ENCODE measurements at places on chromosomes 1 and 21.

- no peak for DNase-seq
These were observed 2.0 kb downstream of the EDARADD start for GRCh38 chr1:236395947-236396664.

- DNase-seq, result no peak
These were observed 93.5 kb downstream of the PGBD5 start for GRCh38 chr1:230332575-230333066.

- DNase-seq, result no peak
These were observed at the start of gene GRIK3 for GRCh38 chr1:37034121-37035013. GRIK3 (minus strand) TSS chr1:37034515; CDS start chr1:37034108, 407 bp downstream.

- DNase-seq, result no peak
These were observed 134.4 kb downstream of the LRRC7 start for GRCh38 chr1:69702085-69702484.

DNA sequence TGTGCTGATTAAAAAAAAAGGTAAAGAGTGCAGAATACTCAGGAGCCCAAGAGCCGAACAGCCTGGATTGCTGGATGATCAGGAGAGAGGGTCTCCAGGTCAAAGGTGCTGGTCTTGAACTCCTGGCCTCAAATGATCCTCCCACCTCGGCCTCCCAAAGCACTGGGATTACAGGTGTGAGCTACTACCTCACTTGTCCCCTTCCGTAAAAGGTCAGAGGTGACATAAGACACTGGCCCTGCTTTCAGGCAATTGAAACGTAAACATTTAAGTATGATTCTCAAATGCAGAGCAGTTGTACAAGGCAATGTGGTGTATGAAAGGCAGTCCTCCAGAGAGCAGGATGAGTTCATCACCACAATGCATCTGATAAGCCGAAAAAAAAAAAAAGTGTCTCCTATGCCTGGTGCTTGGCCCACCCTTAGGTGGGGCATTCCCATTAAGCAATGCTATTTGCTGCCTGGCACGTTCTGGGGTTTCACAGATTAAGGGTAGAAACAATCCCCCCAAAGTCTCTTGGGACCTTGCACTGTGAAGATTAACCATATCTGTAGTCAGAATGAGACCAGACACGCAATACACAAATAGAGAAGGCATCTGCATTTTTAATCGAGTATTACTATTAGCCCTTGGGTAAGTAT lies 47.7 kb downstream of the PARP1 start:
- DNase-seq, result no peak

GRCh38 chr1:53068314-53069099 lies 6.5 kb downstream of the PODN start:
- DNase-seq, result no peak

DNA sequence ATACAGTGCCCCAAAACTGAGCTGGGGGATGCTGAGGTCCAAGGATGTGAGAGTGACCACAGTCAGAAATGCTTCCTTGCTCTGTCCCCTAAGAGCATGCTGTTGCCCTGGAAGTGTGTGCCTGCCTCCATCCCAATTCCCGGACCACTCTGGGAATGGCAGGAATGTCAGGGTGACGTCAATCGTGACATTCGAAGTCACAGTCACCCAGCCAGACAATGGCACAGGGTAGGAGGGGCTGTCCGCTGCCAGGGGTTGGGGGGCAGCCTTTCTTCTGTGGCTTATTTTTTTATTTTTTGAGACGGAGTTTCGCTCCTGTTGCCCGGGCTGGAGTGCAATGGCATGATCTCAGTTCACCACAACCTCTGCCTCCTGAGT lies 22.3 kb downstream of the MEF2D start:
- no peak for DNase-seq

DNA sequence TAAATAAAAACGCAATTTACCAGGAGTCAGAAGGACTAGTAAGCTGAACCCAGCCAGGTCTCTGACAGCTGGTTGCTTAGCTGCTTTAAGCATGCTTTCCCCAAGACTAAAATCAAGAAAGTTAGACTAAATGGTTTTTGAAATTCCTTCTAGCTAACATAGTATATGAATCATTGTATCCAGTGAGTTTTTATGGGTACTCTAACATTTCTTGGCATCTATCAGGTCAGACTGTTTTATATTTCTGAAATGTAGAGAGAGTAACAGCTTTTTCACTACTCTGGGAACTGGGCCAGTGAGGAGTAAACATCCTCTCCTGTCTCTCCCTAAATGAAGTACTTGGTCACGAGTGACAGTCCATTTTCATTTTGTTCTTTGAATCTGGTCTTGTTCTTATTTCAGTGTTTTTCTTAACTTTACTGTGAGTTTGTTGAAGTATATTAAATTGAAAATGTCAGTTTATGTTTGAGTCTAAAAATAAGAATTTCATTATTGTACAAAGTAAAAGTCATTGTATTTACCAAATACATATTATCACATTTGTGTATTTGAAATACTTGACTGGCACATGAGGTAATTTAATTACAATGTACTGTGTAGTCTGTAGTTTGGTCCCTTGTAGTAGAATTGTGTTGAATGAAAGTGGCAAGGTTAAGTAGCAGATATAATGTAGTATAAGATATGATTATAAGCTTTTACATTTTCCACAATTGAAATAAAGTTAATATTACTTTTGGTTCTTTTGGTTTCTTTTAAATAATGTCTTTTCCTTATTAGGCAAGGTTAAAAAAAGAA lies 47.6 kb downstream of the PKN2 start:
- DNase-seq, result peak; percentile 25

DNA sequence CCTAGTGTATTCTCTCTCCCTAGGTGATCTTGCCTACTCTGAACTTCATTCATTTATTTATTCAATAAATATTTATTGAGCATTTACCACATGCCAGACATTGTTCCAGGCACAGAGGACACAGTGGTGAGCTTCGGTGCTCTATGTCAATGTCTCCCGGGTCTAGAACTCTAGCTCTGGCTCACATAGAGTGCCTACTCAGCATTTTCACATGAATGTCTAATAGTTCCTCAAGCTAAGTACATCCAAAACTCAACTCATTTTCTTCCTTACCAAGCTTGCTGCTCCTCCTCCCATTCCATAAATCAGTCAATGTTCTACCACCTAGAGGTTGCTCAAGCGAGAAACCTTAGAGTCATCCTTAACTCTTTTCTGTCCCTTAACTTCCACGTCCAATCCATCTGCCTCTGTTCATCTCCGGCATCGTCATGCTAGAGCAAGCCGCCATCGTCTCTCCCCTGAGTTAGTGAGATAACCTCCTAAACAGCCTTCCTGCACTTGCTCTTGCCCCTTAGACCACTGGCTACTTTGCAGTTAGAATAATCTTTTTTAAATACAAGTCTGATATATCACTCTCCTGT lies 67.5 kb downstream of the TMEM53 start:
- no peak for DNase-seq

DNA sequence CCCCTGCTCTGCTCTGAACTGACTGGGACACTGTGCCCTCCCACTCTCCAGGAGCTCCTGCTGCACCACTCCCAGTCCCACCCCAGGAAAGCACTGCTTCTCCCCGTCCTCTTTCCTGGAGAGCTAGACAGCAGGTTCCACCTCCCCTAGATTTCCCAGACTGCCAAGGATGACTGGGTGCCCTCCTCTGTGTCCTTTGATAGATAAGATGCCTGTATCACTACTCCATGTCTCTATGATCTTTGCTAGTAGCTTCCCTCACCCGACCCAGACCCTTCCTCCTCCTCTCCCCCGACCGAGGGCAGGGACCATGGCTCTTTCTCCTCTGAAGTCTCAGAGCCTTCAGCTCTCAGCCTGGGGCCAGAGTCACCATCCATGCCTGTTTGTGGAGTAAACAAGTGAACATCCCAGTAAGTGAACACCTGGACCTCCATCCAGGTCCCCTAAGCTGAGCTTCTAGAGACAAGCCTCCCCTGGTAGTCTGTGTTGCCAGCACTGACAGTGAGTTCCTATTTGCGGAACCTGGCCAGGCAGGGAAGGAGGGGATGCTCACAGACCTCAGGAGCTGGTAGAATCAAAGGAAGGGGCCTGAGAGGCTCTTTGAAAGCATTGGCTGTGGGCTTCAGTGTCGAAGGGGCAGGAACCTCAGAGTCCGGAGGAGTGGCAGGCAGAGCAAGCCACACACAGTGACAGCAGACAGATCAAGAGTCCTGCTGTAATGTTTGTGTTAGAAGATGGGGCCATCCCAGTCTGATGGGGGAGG lies 104.0 kb downstream of the PAX7 start:
- DNase-seq, result no peak

DNA sequence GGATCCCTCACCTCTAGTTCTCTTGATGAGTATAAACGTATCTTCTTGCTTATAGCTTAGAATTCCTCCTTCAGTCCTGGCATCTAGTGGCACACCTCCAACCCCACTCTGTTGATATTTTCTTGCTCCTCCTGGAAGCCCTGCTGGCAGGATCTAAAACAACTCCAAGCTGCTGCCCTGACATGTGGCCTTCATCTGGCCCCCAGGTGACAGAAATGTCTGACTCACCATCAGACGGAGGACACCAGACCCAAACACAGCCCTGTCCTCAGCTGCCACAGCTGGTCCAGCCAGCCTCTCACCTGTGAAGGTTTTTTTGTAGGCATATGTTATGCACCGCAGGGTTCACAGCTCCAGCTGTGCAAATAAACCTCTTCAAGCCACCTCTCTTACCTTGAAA lies 53.4 kb downstream of the KRTAP19-8 start:
- no peak for DNase-seq

- DNase-seq, result no peak
These were observed 99.1 kb upstream of the ZNF644 start for GRCh38 chr1:91120936-91121335.

DNA sequence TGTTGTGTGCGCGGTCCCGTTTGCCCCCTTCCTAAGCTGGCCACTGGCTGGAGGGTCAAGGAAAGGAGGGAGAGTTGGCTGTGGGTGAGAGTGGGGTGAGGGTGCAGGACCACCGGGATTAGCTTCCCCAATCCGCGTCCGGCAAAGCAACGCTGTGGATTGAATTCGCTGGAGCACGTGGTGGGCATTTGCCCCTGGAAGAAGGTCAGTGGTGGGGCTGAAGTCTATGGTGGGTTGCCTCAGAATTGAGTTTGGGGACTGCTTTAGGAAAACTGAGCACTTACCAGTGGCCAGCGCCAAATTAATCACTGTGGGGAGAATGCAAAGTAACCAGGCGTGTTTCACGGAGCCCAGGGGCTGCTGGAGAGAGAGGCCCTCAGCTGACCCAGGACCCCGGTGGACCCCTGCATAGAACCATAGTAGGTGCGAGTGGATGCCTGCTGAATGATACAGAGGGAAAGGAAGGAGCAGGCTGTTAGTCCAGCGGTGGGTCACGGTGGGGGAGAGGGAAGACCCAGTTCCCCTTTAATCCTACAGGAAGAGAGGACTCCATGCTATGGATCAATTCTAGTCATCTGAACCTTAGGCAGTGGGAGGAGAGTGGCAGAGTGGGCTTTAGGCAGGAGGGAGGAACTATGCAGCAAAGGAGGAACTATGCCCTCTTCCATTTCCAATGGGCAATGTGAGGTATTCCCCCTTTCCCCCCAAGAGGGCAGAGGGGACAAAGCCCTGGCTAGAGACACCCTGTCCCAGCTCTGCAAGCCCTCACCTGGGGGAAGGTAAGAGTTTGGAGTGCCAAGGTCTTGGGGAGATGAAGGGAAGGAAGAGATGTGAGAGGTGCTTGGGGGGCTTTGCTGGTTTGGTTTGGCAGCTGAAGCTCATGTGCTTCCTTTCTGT lies 1.2 kb downstream of the TNFRSF8 start:
- DNase-seq, result no peak
